ENCODE measurements at places on chromosomes 12 and 14. TPM values are rescaled to one million over a fixed set of nuclear protein-coding genes. Genes with fewer than 3 reads are reported as not detected.

The CLEC4D gene
- not detected for total RNA-seq

The METTL1 gene
- total RNA-seq: 22.4 TPM

The CDKN1B gene
- 25.5 TPM for total RNA-seq

The GSC gene
- total RNA-seq: not detected

GRCh38 chr12:57545809-57546437 is 1.1 kb downstream of the DCTN2 start:
- no peak for DNase-seq

GRCh38 chr14:80699861-80700260 is 241.7 kb downstream of the CEP128 start:
- no peak for DNase-seq

The MYF5 gene
- total RNA-seq: not detected

DNA sequence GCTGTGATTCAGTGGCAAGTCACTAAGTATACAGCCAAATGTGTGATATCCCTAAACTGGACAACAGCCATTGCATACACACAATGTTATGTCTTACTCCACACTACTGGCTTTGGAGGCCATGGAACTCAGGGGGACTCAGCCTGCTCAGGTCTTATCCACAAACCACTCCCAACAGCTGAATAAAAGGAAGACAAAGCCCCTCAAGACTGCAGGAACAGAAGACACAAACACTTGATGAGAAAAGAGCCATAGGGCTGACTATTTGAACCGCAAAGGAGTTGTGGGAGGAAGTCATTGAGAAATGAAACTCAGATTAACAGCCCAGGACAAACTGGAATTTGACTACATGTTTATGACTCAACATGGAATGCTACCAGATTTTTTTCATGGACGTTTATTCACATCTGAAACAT is 40.9 kb downstream of the PTGER2 start:
- DNase-seq: peak; percentile 88

The RHOJ gene
- 0.54 TPM for total RNA-seq

The LMBR1L gene
- 67.9 TPM for total RNA-seq

The SLCO1B1 gene
- total RNA-seq: not detected

- DNase-seq: no peak
Measured at GRCh38 chr12:88753066-88753465, 172.8 kb upstream of the KITLG start.

- no peak for DNase-seq
Measured at GRCh38 chr12:103840462-103840875, 565 bp downstream of the NT5DC3 start.

DNA sequence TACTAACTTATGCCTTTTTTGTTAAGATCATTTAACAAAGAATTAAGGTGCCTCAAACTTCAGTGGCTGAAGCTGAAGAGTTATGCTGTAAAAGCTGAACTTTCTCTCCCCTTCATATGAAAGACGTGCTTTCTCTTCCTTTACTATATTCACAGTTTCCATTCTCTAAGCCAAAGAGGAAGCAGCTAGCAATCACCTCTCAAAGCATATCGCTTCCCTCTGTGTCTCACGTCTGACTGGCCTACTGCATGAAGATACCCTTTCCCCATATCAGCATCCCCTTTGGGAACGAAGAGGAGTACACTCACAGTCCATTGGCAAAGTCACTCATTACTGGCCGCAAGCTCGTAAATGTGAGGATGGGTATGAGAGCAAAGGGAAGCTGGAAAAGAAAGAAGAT is 34.9 kb downstream of the SLC11A2 start:
- no peak for DNase-seq

DNA sequence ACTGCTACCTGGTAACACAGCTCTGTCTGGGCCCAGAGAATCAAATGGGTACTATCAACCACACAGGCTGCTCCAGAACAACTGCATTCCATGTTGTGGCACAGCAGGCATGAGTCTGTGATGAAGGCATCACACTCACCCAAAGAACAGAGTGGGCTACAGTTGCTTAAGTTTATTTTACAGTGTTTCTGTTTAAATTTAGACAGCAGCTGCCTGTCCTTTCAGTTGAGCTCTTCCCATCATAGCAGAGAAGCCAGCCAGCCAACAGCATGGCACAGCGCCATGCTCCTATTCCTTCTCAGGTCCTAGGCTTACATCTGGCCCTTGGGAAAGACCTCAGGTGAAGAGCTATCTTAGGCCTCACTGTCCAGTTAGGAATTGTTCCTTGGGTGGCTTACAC is 147.0 kb upstream of the FRMD6 start:
- DNase-seq: no peak

DNA sequence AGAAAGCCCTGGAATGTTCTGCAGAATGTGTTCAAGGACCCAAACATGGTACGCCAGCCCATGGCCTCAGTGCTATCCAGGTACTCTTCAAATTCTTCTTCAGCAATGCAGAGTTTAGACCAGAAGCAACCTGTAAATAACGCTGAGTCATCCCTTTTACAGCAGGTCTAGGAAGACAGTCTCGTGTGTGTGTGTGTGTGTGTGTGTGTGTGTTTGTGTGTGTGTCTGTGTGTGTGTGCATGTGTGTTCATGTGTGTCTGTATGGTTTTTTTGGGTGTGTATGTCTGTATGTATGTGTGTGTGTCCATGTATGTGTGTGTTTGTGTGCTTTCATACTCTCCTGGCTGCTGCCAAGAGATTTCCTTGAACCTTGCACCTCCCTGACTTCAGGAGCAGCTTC is 60.1 kb upstream of the RFX4 start:
- no peak for DNase-seq

DNA sequence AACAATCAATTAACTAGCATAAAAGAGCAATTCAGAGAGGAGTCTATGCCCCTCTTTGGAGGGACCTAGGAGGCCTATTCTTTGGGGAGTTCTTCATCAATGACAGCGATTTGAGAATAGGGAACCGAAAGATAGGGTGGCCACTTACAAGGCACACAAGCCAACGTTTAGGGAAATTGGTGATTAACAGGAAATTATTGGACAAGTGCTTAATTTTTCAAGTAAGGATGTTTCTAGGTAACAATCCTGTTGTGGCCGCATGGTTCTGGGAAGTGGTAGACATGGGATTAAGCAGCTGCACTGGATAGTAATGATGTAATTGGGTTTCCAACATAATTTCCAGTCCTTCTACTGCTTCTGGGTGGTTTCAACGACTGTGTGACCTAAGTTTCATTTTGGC is 83.2 kb downstream of the HMGA2 start:
- DNase-seq: no peak

The HOXC6 gene
- total RNA-seq: 1.8 TPM

DNA sequence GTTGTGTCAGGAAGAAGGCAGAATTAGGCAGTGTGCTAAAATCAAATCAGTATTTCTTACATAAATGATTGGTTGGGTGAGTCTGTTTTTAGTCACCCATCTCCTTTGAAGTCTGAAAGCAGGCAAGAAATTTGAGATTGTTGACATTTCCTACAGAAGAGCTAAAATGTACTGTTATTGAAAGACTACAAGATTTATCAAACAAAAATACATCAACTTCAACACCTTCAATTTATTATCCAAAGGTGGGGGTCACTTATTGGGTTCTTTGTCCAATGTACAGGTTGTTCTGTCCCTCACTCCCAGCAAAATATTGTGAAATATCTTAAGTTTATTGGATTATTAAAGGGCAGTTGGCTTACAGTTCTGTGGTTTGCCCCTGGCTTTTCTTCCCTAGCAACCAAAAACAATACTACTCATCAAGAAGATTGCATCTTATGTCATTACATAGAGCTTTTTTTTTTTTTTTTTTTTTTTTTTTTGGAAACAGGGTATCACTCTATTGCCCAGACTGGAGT is 20.6 kb upstream of the PKP2 start:
- no peak for DNase-seq

The LRRK2 gene
- 0.63 TPM for total RNA-seq
